ENCODE measurements at places on chromosomes 5 and 9. TPM values are rescaled to one million over a fixed set of nuclear protein-coding genes. Genes with fewer than 3 reads are reported as not detected.

GRCh38 chr5:96905864-96906263, 29.6 kb downstream of the ERAP2 start:
- no peak overlapping the region for H3K27ac ChIP-seq
- H3K4me3 ChIP-seq = no peak overlapping the region
- H3K4me1 ChIP-seq = peaks cover 15% of the 10 kb centered on the region
- H3K36me3 ChIP-seq = peaks cover 5% of the 10 kb centered on the region
- no peaks in the 10 kb centered on the region for H3K27me3 ChIP-seq

- DNase-seq = no peak
- H3K27ac ChIP-seq = no peak overlapping the region
- no peak overlapping the region for H3K4me3 ChIP-seq
- H3K27me3 ChIP-seq = no peaks in the 10 kb centered on the region
- no peaks in the 10 kb centered on the region for H3K36me3 ChIP-seq
Observed at GRCh38 chr5:39471836-39472508, 47.2 kb upstream of the DAB2 start.

DNA sequence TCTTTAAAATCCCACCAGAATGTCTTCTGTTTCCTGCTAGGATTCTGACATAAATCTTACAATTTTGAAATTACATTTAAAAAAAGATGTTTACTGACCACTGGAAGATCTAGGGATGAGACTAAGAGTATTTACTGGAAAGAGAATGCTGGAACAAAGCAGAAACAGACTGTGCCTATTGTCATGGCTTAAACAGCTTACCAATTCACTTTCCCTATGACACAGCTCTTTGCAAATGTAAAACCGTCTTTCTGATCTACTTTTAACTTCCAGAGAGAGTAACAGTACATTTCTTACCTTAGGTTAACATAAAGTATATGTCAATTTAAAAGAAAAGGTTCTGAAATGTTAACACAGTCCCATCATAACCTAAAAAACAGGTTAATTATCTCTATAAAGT, 10.7 kb downstream of the GIN1 start:
- H3K4me3 ChIP-seq = no peak overlapping the region
- H3K27me3 ChIP-seq = no peaks in the 10 kb centered on the region
- peaks cover 3% of the 10 kb centered on the region for H3K4me1 ChIP-seq
- H3K27ac ChIP-seq = no peak overlapping the region
- no peak for DNase-seq

- no peak for DNase-seq
- H3K4me1 ChIP-seq = no peaks in the 10 kb centered on the region
- H3K27me3 ChIP-seq = no peaks in the 10 kb centered on the region
- H3K4me3 ChIP-seq = no peak overlapping the region
- no peak overlapping the region for H3K27ac ChIP-seq
Observed at GRCh38 chr9:86697999-86698398, 249.3 kb downstream of the GAS1 start.

GRCh38 chr5:38506302-38506701, 50.1 kb downstream of the LIFR start:
- H3K4me3 ChIP-seq = no peak overlapping the region
- H3K27ac ChIP-seq = no peak overlapping the region
- H3K4me1 ChIP-seq = peaks cover 12% of the 10 kb centered on the region
- H3K27me3 ChIP-seq = no peaks in the 10 kb centered on the region
- H3K36me3 ChIP-seq = no peaks in the 10 kb centered on the region

- DNase-seq = no peak
- H3K27me3 ChIP-seq = no peaks in the 10 kb centered on the region
- no peaks in the 10 kb centered on the region for H3K36me3 ChIP-seq
- no peak overlapping the region for H3K4me3 ChIP-seq
- no peak overlapping the region for H3K27ac ChIP-seq
Observed at GRCh38 chr9:136291306-136292025, 12.4 kb downstream of the CCDC187 start.

DNA sequence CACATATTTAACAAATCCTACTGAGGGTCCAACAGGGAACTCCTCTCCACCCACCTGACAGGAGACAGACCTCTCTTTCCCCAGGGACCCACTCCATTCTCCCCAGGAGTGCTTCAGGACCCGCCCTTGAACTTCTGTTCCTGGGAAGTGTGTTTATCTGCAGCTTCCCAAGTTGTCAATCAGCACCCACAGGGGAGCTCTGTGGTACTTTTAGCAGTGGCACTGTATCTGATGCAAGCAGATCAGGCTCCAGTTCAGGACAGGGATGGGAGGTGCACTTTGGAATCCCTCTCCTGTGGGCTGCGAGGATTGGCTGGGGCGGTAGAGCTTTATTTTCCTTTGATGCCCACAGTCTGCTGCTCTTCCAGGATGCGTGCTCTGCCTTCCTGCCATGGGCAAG, 8.7 kb downstream of the GALNT10 start:
- H3K36me3 ChIP-seq = peaks cover 15% of the 10 kb centered on the region
- no peak overlapping the region for H3K4me3 ChIP-seq
- no peak for DNase-seq
- H3K27ac ChIP-seq = peak overlapping the region; percentile 99

DNA sequence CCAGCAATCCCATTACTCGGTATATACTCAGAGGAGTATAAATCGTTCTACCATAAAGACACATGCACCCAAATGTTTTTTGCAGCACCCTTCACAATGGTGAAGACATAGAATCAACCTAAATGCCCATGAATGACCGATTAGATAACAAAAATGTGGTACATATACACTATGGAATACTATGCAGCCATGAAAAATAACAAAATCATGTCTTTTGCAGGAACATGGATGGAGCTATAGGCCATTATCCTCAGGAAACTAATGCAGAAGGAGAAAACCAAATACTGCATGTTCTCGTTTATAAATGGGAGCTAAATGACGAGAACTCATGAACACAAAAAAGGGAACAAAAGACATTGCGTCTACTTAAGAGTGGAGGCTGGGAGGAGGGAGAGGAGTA, 114.5 kb downstream of the HTR4 start:
- H3K4me1 ChIP-seq = no peaks in the 10 kb centered on the region
- no peak for DNase-seq
- no peak overlapping the region for H3K4me3 ChIP-seq
- H3K36me3 ChIP-seq = no peaks in the 10 kb centered on the region

DNA sequence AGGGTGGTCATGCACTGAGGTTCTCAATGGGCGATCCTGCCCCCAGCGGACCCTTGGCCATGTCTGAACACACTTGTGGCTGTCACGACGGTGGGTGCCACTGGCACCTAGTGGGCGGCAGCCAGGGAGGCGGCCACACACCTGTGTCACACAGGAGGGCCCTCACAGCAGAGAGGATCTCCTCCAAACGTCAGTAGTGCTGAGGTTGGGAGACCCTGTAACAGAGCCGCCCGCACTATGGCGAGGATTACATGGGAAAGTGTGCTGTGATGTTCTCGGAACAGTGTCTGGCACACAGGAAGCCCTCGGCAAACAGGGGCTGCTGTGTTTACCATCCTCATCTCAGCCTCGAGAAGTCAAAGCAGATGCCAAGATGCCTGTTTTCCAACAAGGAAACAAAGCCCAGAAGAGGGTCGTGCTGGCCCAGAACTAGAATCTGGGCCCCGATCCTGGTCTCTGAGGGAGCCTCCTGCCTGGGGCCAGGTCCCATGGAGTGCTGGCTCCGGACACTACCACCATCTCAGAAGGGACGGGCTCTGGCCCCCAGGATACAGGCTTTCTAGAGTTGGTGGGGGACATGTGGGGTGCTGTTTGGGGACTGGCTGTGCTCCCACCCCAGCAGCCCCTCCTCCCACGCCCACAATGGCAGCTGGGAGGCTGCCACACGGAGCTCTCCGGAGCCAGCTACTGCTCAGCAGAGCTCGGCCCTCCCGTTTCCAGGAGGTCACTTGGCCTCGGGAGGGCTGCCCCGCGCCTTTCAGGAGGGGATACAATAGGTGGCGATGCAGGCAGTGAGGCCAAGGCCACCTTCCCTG, 48.2 kb downstream of the DBH start:
- no peak for DNase-seq
- no peaks in the 10 kb centered on the region for H3K27me3 ChIP-seq
- H3K36me3 ChIP-seq = no peaks in the 10 kb centered on the region
- H3K27ac ChIP-seq = no peak overlapping the region
- no peaks in the 10 kb centered on the region for H3K4me1 ChIP-seq

DNA sequence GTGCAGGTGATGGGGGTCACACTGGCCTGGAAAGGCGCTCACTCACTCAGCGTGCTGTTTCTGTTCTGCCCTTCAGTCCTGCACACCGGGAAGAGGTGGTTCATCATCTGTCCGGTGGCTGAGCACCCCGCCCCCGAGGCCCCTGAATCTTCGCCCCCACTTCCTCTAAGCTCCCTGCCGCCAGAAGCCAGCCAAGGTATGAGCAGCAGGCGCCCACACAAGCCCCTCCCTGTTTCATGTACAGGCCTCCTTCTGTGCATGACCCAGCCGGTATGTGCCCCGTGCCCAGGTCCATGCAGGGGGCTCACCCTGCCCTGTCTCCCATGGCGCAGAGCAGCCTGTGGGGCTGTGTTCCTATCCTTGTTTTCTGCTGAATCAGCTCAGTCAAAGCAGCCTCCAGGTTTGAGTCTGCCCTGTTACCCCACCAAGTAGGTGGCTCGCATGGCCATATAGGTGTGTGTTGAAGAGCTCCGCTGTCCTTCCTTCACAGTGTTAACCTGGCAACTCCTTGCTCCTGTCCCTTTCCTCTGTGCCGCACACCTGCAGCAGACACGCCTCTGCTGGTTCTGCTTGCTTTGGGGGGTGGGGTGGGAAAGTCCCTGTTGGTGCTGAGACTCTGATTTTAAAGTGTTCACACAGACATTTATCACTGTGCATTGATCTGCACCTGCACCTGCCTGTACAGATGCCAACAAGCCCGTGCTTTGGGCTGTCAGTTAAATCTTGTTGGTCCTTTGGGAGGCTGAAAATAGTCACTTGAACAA, 84.8 kb downstream of the WNK2 start:
- H3K4me3 ChIP-seq = no peak overlapping the region
- no peak for DNase-seq
- H3K27me3 ChIP-seq = no peaks in the 10 kb centered on the region
- H3K27ac ChIP-seq = no peak overlapping the region

GRCh38 chr5:151764801-151765200, 6.4 kb upstream of the ATOX1 start:
- H3K36me3 ChIP-seq = no peaks in the 10 kb centered on the region
- H3K27me3 ChIP-seq = no peaks in the 10 kb centered on the region
- no peak overlapping the region for H3K4me3 ChIP-seq
- no peak overlapping the region for H3K27ac ChIP-seq
- DNase-seq = no peak
- H3K4me1 ChIP-seq = no peaks in the 10 kb centered on the region

- H3K27me3 ChIP-seq = no peaks in the 10 kb centered on the region
- H3K36me3 ChIP-seq = no peaks in the 10 kb centered on the region
- H3K4me1 ChIP-seq = peaks cover 22% of the 10 kb centered on the region
- no peak overlapping the region for H3K4me3 ChIP-seq
Observed at GRCh38 chr5:109946610-109947009, 256.9 kb downstream of the MAN2A1 start.

DNA sequence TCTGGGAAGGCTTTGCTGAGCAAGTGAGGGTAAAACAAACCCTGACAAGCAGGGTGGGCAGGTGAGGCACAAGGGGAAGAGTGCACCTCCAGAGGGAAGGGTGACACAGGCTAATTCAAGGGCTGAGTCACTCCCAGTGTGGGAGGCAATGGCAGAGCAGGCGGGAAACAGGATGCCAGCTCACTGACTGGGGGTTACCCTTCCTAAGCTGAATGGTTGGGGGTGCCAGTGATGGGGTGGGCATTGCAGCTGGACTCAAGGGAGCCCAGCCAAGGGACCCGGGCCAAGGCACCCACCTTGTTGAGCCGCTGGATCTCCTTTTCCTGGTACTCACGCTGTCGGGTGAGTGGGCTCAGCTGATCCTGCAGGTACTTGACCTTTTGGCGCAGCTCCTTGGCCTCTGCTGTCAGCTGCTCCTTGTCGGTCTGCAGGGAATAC, 18.4 kb downstream of the GPX3 start:
- peak; percentile 65 for DNase-seq
- H3K4me1 ChIP-seq = peaks cover 50% of the 10 kb centered on the region
- no peaks in the 10 kb centered on the region for H3K27me3 ChIP-seq
- H3K36me3 ChIP-seq = peaks cover 60% of the 10 kb centered on the region
- no peak overlapping the region for H3K4me3 ChIP-seq
- H3K27ac ChIP-seq = peak overlapping the region; percentile 19

GRCh38 chr9:136002881-136003280, 41.7 kb upstream of the UBAC1 start:
- no peak overlapping the region for H3K27ac ChIP-seq
- H3K36me3 ChIP-seq = no peaks in the 10 kb centered on the region
- H3K4me1 ChIP-seq = peaks cover 4% of the 10 kb centered on the region
- H3K27me3 ChIP-seq = no peaks in the 10 kb centered on the region
- no peak for DNase-seq

- H3K36me3 ChIP-seq = no peaks in the 10 kb centered on the region
- peak overlapping the region; percentile 98 for H3K27ac ChIP-seq
Observed at GRCh38 chr9:113578279-113578865, 114.8 kb downstream of the RGS3 start.

GRCh38 chr5:65796751-65797316, 74.8 kb downstream of the NLN start:
- H3K36me3 ChIP-seq = no peaks in the 10 kb centered on the region
- H3K27ac ChIP-seq = no peak overlapping the region
- H3K27me3 ChIP-seq = no peaks in the 10 kb centered on the region
- H3K4me3 ChIP-seq = no peak overlapping the region

DNA sequence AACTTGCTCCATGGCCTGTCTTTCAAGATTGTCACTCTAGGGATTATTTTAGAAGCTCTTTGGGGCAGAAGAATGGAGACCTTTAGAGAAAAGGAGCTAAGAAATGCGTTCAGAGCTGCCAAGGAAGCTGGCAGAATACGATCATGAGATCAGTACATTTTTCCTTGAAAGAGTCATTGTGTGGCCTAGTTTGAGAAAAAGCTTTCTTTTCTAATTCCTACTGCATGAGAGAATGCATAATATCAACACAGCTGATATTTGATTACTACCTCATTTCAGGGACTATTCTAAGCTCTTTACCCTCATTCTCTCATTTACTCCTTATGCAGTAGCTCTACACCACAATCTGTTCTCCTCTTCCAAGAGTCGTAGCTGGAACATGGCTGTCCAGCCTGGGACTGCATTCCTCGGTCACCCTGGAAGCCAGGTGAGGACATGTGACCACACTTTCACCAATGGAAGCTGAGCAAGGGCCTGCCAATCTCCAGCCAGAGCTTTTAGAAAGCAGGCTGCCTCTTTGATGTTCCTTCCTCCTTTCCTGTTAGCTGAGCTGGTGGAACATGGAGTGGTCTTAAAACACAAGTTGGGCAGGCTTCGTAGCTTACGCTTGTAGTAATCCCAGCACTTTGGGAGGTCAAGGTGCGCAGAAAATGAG, 99.3 kb upstream of the LHFPL2 start:
- no peak for DNase-seq
- no peaks in the 10 kb centered on the region for H3K36me3 ChIP-seq
- H3K4me3 ChIP-seq = no peak overlapping the region
- H3K27ac ChIP-seq = no peak overlapping the region

ITK gene
- total RNA-seq = 0.58 TPM

EGFL7 gene
- 23.1 TPM for total RNA-seq

C5orf58 gene
- total RNA-seq = not detected

LHX3 gene
- total RNA-seq = not detected

PRRX2 gene
- total RNA-seq = 1.3 TPM

C5 gene
- total RNA-seq = 2.9 TPM

BARHL1 gene
- total RNA-seq = not detected

PPIC gene
- 14.6 TPM for total RNA-seq
